ENCODE measurements at places on chromosomes 13 and 19. TPM values are rescaled to one million over a fixed set of nuclear protein-coding genes. Genes with fewer than 3 reads are reported as not detected.

The CELF5 gene
- not detected for total RNA-seq

The AMH gene
- total RNA-seq: 3.9 TPM

The ZNF653 gene
- total RNA-seq: 9.5 TPM

The CTU1 gene
- total RNA-seq: 6.7 TPM

The ZNF491 gene
- 4.8 TPM for total RNA-seq

The NAT14 gene
- total RNA-seq: 14.0 TPM

The CYP4F2 gene
- total RNA-seq: not detected

The INSL3 gene
- not detected for total RNA-seq

The PLIN5 gene
- 5.8 TPM for total RNA-seq

The TEX29 gene
- total RNA-seq: not detected

The ZNF418 gene
- 8.2 TPM for total RNA-seq

The PALM3 gene
- 2.3 TPM for total RNA-seq

The CLDND2 gene
- total RNA-seq: not detected

The AZU1 gene
- not detected for total RNA-seq

The S1PR5 gene
- 0.17 TPM for total RNA-seq

The CATSPERD gene
- not detected for total RNA-seq

The ZNF709 gene
- 4.0 TPM for total RNA-seq

GRCh38 chr19:55913643-55914268 lies 18.4 kb downstream of the NLRP13 start:
- no peak for DNase-seq

DNA sequence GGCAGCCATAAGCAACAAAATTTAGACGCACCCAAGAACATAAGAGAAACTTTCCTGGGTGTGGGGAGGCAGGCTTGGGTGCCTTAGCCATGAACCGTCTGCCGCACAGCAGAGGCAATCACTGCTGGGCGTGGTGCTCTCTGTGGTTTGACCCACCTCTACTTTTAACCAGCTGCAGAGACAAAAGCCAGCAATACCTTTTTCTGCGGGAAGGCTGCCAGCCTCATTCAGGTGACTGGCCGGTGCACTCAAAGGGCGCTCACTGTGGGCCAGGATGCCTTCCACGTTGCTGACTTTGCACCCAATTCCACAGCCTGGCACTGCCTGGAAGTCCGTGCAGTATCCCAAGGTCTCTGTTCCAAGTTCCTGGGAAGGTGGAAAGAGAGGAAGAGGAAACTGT lies 69.1 kb downstream of the ATP7B start:
- no peak for DNase-seq

- no peak for DNase-seq
Measured at GRCh38 chr13:40571338-40571963, 95.0 kb downstream of the FOXO1 start.

DNA sequence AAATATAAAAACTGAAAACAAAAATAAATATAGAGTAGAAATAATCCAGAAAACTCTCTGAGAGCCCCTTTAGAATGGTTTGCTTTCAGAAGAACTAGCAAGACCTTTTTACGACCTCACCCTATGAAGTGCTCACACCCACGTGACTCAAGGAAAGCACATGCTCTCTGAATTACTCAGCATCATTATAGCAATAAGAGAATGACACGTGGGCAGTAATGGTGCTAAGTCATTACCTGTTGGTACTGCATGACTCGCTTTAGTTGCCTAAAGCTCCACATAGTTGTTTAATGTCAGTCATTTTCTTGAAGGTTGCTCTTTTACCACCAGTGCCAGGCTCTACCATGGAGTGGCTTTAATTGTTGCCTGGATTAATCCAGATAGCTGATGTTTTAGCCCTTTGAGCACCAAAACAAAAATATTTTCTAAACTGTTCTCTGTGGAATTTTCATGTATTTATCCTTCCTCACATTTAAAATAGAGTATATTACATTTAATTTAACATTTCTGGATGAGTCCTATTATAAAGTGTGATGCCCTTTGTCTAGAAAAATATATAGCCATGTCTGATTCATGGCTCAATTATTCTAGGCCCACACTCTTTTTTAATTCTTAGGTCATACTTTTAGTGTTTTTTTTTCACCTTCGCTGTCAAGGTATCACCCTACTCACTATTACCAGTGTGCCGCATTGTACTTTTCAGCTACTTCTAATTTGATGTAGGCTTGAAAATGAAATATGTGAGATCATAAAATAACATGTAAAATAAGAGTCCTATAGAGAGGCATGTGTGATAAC lies 56.8 kb downstream of the THSD1 start:
- peak; percentile 71 for DNase-seq

- peak; percentile 46 for DNase-seq
Measured at GRCh38 chr13:110415669-110416068, 108.6 kb downstream of the COL4A2 start.

DNA sequence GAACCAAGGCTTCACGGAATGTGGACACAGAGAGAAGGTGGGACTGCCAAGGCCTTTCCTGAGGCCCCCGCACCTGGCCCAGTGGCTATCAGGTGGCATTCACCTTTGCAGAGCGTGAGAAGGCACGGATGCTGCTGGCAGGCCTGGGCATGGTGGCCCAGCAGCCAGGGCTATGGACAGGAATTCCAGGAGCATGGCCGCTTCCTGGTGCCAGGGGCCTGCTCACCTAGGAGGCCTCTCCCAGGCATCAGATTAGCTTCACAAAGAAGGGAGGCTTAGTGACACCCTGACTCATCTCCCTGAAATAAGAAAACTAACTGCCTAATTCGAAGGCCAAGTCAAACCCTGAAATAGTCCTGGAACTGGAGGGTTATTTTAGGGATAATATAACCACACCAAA lies 155.8 kb downstream of the TEX29 start:
- DNase-seq: no peak

- no peak for DNase-seq
Measured at GRCh38 chr13:41756198-41756880, 204.6 kb downstream of the VWA8 start.

DNA sequence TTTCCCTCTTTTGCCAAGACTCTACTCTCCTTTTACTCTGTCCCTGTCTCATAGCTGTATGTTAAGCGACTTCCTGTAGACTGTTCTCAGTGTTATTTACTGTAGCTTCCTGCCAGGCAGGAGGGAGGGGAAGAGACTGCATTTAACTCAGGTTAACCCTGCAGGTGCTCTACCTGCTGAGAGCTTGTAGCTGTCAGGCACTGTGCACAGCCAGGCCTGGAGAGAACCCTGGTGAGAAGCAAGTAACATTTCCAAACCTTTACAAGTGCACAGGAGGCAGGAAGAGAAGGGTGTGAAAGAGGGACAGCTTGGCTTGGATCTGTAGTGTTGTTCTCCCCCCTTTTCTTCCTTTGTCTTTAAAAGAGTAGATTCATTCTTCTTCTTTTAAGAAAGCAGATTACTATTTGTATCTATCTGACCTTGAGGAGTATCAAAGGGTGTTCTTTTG lies 167.1 kb downstream of the LMO7 start:
- DNase-seq: no peak

- DNase-seq: no peak
Measured at GRCh38 chr19:39017026-39017425, 15.3 kb downstream of the FBXO27 start.

DNA sequence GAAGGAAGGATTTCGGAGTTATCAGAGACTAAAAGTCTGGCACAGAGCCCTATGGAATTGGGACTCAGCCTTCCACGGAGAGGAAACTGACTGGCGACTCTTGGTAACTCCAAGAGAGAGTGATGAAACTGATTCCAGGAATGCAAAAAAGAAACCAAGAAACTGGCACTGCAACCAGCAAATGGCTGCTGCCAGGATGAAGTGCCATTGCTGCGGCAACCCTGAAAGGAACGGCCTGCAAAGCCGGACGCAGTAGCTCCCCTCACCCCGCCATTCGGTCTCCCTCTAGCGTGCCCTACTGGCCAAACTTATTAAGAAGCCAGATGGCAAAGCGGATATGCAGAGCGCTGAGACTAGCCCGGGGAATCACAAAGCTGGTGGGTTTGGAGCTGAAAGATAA lies 236.0 kb downstream of the PCDH9 start:
- DNase-seq: peak; percentile 84

GRCh38 chr13:33034882-33035520 lies 18.8 kb downstream of the KL start:
- no peak for DNase-seq

GRCh38 chr19:45972081-45972946 lies 1.4 kb downstream of the NOVA2 start:
- no peak for DNase-seq

- DNase-seq: no peak
Measured at GRCh38 chr13:37139356-37139755, 33.9 kb upstream of the CSNK1A1L start.

- DNase-seq: peak; percentile 81
Measured at GRCh38 chr13:30872685-30873461, 33.2 kb upstream of the MEDAG start.

DNA sequence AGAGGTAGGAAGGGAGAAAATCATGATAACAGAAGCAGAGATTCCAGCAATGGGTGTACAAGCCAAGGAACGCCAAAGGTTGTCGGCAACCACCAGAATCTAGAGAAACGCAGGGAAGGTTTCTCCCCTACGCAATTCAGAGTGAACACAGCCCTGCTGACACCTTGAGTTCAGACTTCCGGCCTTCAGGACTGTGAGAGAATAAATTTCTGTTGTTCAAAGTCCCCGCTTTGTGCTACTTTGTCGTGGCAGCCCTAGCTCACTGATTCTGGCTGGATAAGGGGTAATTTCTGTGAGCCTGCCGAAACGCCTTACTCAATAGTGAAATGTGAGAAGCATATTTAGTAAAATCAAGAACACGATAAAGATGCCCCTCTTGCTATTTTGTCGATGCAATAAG lies 5.3 kb upstream of the CLEC4G start:
- DNase-seq: no peak

GRCh38 chr13:59671881-59672280 lies 491.8 kb downstream of the DIAPH3 start:
- no peak for DNase-seq

- no peak for DNase-seq
Measured at GRCh38 chr19:29867984-29868383, 56.2 kb downstream of the CCNE1 start.

DNA sequence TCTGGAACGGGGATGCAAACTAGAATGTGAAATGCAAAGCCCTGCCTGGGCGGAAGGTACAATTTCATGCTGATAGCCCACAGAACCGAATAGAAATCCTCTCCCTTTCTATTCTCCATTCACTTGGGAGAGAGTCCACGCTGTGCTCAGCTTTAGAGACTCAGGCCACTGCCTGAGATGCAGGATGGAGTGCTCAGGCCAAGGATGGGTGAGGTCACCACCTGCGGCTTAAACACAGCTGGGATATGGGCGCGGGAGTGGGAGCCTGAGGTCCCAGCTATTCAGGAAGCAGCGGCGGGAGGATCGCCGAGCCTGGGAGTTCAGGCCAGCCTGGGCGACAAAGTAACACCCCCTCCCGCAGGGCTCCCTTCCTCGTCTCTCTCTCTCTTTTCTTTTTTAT lies 446 bp upstream of the ZNF83 start:
- peak; percentile 43 for DNase-seq

DNA sequence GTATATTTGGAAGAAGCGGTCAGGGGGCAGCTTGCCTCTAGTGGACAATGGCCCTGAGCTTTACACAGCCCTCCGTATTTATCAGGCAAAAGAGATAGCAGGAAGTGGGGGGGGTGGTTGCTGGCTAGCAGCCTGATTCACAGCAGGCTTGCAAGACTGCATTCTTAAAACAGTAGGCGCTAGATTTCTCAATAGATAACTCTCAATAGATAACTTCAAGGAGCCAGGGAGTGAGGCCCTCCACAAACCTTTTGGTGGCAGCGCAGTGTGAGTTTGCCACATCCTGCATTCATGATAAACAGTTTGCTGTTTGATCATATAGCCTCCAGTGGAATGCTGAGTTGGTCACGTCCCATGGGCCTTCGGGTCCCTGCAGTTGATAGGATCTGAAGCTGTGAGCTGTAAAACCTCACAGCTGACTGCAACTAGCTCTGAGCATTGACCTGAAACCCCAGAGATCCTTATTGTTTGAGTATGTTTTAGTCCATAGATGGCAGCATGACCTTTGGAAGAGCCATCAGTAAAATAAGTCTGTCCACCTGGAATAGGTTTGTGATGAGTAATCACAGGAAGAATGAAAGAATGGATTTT lies 12.2 kb downstream of the FPR3 start:
- no peak for DNase-seq

DNA sequence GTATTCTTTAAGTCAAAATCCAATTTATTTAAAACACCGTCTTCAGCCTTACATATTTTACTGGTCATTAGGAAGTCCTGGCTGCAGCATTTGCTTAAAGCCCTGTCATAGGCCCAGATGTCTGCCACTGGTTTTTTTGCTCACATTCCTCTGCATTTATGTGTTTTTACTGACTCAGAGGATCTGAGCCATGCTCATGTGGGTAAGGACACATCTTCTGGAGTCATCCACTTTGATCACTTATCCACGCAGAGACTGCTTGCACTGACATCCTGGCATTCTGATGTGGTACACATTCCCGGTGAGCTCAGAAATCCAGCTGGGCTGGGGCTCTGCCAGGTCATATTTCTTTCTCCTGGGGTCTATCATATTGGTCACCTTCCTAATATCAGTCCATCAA lies 531.7 kb upstream of the ARGLU1 start:
- DNase-seq: no peak

GRCh38 chr19:29450306-29450705 lies 75.5 kb upstream of the VSTM2B start:
- DNase-seq: no peak

- DNase-seq: no peak
Measured at GRCh38 chr13:27421101-27421871, 3.1 kb upstream of the GTF3A start.

DNA sequence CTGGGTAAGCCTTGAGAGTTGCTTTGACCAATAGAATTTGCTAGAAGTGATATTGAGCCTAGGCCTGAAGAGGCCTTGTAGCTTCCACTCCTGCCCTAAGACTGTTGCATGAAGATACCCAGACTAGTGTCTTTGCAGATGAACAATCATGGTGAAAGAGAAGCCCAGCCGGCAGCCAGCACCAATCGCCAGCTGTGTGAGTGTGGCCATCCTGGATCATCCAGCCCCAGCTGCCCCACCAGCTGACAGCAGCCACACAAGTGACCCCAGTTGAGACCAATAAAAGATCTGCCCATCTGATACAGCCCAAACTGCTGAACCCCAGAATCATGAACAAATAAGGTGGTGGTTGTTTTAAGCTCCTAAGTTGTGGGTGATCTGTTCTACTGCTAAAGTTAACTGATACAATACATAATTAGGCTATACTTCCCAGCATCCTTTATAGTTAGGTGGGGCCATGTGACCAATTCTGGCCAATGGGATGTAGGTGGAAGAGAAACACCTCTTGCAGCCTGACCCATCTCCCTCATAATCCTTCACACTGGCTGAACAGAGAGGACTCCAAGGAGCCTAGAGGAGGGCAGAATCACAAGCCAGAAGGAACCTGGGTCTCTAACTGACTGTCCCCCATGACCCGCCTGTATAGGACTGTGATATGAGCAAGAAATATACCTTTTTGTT lies 9.4 kb upstream of the ZNF428 start:
- DNase-seq: no peak

GRCh38 chr13:22286338-22286737 lies 615.5 kb downstream of the FGF9 start:
- DNase-seq: no peak

Data from hepatocyte (in vitro differentiated cells).